ENCODE measurements at places on chromosomes 11 and 22.
A peak's percentile ranks its signal among the peaks of the same experiment; 100 is the strongest.

GRCh38 chr11:61935861-61936260, 14.3 kb upstream of the BEST1 start:
- no peak for DNase-seq

GRCh38 chr11:134667505-134667904, 255.5 kb upstream of the B3GAT1 start:
- no peak for DNase-seq

DNA sequence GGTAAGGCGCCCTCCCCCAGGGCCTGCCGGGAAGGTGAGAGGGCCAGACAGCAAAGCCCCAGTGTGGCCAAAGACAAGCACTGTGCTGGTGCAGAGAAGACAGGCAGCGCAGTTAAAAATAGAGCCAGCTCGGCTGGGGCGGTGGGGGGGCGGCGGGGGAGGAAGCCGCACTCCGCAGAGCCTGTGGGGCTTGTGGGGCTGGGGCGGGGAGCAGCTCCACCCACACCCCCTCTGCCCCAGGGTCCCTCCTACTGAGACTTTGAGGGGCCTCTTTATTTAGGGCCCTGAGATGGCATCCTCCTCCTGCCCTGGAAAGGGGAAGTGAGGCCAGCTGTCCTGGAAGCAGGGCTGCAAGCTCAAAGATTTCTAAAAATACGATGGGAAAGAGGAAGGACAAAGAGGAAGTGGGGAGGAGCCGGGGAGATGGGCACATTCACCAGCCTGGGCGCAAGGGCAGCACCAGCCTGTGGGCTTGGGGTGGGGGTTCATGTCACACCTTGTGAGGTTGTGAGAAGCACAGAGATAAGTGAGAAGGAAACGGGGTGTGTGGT, 2.6 kb downstream of the CYTH4 start:
- DNase-seq, result no peak

GRCh38 chr11:128053981-128054931, 533.1 kb downstream of the ETS1 start:
- no peak for DNase-seq

DNA sequence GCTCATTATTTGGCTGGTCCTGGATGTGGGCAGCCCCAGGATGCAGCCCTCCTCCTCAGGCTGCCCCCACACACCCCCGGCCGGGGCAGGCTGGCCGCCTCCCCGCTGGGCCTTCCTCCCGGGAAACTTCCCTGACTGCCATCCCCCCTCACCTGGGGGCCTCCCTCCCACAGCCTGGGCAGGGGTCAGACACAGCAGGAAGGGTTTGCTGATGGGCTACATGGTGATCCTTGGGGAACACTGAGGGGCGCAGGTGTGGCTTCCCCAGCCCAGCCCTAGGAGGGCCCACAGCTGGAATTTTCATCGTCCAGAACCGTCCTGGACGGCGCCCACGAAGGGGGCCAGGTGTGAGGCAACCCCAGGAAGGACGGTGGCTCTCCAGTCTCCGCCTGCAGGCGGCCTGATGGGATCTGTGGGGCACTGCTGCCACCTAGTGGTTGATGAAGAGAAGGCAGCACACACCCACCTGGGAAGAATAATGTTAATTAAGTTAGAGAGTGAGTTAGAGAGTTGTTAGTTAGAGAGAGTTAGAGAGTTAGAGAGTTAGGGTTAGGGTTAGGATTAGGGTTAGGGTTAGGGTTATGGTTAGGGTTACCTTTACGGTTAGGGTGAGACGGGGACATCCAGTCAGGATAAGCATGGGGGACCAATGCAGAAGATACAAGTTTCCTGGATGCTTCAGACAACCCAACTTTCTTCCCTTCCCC, 75.9 kb upstream of the PRR5 start:
- DNase-seq, result peak; percentile 68

DNA sequence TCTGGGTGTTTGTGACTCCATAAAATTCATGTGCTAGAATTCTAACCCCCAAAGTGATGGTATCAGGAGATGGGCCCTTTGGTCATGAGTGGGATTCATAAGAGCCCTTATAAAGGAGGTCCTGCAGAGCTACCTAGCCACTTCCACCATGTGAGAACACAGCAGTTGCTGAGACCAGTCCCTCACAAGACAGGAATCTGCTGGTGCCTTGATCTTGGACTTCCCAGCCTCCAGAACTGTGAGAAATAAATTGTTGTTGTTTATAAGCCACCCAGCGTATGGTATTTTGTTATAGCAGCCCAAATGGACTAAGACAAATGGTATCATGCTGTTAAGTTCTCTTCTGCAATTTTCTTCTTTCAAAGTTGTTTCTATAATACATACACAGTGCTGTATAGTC, 1.5 kb upstream of the PLAAT5 start:
- no peak for DNase-seq

- DNase-seq, result no peak
Observed at GRCh38 chr11:36657610-36658267, 59.7 kb upstream of the RAG2 start.

DNA sequence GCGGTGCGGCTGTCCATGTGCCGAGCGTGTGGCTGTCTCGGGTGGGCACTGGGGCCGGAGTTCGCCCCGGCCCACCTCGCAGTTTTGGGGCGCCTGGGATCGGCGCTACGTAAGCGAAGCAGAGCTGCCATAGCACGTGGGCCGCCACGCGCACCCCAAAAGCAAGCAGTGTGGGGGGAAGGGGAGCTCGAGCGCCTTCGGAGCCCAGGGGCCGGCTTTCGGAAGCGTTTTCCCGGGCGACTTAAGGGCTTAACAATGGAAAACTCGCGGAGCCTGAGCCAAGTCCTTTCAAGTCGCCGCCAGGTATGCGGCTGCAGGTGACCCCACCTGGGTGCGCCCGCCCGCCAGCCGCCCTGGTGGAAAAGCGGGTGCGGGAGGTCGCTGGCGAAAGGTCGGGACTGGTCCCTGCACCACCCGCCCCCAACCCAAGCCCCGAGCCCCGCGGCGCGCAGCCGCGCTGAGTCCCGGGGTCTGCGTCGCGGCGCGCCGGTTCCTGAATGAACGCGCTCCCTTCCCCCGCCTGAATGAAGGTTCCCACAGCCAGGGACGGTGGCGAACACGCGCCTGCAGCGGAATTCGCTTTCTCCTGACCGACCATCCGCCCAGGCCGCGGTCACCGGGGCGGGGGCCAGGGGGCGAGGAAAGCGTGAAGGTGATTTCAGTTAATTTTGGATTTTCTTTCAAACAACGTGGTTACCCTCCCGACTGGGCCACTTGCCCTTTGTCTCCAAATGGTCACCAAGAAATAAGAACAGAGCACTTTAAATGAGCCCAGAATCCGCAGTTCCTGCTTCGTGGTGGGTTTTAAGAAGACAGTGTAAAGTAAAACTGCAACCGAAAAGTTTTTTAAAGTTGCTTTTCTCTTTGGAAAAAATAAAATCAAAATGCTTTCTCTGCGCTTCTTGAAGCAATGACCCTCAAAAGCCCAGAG, 2.8 kb upstream of the CCND1 start:
- no peak for DNase-seq

- no peak for DNase-seq
Observed at GRCh38 chr11:87769661-87770060, 405.6 kb downstream of the RAB38 start.

DNA sequence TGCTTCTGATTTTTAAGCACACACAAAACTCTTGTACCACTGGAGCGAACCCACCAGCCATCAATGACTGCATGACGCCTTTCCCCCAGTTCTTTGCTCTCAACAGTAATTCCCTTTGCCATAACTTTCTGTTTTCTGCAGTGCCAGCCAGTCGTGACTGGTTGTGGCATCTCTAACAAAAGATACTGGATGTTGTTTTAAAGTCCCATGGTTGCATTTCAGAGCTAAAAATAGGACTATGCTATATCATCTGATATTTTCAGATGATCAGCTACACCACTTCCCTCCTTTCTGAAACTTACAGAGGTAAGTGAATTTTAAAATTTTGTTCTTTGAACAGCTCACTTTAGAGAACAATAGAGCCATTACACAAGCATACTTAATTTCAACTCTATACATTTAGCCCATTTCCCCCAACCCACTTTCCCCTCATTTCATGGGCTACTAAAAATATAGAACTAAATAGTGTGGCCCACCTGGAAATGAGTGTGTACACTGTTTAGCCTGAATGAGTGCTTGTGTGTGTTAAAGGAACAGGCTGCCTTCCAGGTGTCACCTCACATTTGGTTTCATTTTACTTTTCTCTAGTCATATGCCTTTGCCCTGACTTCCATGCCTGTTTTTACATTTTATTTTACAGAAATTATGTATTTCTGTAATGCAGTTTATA, 136.9 kb upstream of the ZC3H12C start:
- no peak for DNase-seq

GRCh38 chr11:57530215-57530595, 349 bp downstream of the TIMM10 start:
- DNase-seq, result no peak

DNA sequence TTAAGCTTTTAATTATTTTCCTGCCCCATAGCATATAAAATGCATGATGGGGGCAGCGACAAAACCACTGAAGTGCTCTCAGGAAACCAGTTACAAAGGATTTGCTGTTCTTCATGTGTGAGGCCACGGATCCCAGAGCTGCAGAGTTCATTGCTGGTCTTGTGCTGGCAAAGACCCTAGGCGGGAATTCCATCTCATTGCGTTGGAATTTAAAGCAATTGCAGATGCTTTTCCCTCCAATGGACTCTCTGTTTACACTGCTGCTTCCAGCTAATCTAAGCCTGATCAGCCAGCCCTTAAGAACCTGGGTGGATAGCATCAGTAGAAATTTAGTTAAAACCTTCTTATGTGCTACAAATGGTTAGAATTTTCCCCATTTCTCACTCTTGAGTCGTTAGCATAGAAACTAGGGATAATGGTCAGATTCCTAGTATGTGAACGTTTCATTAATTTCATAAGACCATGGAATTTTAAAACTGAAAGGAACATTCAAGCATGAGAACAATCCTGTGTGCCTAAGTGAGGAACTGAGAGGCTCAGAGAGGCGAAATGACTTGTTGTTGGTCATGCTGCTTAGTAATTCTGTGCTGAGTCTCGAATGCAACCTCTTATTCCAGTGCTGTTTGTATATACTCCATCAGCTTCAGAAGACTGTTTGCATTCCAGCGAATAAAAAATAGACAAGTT, 36.1 kb upstream of the ADSL start:
- no peak for DNase-seq

DNA sequence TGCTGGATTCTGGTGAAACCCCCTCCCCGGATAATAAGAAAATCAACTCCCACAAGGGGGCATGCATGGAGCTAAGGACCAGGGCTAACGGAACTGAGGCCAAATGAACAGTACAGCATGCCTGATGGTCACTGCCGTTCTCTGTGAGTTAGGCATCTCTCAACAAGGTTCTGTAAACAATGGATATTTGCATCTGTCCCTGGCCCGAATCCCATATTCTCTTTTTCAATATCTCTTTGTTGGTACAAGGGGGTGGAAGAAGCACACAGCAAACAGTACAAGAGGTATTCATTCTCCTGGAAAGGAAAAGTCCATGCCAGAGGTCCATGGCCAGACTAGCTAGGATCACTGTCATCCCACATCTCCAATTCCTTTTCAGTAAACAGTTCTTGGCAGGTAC, 32.2 kb upstream of the APOA1 start:
- DNase-seq, result no peak

DNA sequence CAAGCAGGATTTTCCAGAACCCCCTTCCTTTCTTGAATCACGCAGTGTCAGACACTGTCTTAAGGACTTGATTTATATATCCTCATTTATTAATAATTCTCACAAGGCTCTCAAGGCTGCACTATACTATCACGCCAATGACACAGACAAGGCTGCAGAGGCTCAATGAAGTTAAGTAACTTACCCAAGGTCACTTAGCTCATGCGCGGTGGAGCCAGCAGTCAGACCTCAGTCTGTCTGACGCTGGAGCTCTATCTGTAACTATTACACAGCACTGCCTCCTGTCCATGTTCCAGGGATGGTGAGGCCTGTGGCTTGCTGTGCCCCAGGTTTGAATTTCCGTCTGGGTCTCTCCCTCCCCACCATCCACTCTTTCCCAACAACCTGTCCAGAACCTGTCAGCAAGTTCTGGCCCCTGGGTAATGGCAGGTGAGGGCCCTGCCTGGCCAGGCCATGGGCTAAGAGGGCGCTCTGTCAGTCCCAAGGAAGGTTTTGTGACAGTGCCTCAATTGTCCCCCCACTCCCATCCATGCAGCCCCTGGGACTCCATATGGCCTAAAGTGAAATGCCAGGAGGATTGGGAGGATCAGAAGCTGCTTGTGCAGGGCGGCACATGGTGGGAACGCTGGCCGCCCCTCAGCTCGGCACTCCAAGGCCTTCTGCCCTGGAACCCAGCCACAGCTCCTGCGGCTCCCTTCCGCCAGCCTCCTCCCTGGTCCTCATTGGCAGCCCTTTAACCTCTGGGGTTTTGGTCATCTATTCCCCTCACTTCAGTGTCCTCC, 8.6 kb downstream of the KCNC1 start:
- no peak for DNase-seq

DNA sequence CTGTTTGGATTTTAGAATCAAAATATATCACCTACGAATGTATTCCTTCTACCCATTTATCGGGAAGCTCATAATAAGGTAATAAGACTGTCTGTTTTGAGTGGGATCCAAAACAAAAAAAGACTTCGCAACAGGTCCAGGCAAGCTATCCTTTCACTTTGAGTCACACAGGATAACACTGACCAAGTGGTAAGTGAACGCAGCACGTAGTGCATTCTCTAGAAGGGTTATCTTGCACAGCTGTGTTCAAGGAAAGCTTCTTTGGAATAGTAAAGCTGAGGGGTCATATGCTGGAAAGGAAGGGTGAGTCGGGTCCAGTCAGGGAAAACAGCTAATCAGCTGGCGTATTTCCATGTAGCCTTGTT, 22.3 kb upstream of the NRGN start:
- no peak for DNase-seq

DNA sequence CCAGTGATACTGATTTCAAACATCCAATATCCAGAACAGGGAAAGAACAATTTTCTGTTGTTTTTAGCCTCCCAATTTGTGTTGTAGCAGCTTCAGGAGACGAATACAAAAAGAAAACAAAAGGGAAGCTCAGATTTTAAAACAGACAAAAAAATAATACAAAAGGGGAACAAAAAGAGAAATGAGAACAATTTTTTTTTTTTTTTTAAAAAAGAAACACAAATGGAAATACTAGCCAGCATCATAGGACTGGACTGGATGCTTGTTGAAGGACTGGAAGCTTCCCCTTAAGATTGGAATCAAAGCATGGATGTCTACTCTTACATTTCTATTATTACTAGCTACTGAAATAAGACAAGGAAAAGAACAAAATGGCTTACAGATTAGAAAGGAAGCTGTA, 46.5 kb upstream of the SORL1 start:
- DNase-seq, result no peak

- DNase-seq, result no peak
Observed at GRCh38 chr11:113613619-113614018, 92.5 kb downstream of the TMPRSS5 start.
